CD4-positive, alpha-beta T cell treated with Interleukin-6 at 100 ng/mL for 8 hours (primary cell): ENCODE measurements at places on chromosomes 5 and 9.

- no peak for DNase-seq
Measured at GRCh38 chr9:101028346-101029314, at the start of gene PLPPR1. Gene PLPPR1 (plus strand): TSS chr9:101028727.

DNA sequence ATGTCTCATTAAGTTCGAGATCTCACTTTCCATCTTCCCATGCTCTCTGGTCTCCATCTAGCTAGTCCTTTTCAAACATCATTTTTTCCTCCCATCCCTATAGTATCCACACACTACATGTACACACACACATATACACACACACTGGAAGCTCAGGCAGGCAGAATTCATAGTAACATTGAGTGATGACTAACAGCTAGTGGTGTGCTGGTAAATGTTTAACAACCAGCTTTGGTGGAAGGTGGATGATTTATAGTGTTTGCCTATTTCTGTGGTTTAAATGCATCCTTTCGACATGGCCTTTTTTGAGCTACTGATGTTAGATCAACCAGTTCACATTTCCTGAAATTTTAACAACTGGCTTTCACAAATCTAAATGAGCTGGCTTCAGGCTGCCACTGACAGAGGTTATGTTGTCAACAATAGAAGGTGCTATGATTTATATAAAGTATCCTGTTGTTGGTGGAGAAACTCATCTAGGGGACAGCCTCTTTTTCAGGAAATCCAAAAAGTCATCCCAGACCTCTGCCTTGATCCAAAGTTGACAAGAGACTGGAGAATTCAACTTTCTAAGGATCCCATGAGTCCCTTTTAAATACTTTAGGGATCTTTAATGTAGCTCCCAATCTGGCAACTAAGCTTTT is 117.8 kb downstream of the CCDC192 start:
- no peak for DNase-seq

GRCh38 chr5:168974082-168974481 is 326.9 kb downstream of the SLIT3 start:
- no peak for DNase-seq

DNA sequence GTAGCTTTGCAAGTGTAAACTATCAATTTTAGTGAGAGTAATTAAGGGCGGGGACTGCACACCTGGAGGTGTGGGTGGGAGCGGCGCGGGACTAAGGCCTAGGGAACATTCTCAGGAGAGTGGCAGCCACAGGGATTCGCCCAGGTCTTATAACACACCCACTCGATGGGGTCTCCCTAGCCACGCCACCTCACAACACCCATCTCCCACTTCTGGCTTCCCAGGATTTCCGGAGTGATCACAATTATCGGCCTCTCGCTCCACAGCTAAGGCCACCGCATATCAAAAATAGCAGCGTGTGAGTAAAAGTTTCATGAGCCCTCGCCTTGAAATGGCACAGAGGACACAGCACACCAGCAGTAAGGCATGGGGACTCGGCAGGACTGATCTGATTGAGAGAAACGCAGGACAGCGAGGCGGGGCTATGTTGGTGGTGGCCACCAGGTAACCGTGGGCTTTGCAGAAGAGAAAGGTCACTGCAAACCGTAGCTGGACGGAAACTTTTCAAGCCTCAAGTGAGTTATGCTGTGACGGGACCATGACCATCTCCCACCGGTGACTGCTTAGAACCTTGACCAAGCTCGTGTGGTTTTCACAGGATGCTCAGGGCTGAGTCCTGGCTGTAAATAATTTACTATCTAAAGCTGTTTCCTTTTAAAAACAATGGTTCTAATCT is 1.1 kb upstream of the LPAR1 start:
- DNase-seq = no peak

DNA sequence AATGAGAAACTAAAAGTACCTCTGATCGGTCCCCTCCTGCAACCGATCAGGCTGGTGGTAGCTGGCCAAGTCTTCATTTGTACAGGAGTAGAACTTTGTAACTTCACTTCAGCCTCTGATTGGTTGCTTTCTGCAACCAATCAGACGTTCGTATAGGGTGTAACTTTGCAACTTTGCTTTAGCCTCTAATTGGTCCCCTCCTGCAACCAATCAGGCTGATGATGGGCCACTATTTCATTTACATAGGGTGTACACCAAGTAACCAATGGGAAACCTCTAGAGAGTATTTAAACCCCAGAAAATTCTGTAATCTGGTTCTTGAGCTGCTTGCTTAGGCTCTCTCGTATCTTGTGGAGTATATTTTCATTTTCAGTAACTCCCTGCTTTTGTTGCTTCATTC is 445.5 kb downstream of the MED10 start:
- DNase-seq = no peak

DNA sequence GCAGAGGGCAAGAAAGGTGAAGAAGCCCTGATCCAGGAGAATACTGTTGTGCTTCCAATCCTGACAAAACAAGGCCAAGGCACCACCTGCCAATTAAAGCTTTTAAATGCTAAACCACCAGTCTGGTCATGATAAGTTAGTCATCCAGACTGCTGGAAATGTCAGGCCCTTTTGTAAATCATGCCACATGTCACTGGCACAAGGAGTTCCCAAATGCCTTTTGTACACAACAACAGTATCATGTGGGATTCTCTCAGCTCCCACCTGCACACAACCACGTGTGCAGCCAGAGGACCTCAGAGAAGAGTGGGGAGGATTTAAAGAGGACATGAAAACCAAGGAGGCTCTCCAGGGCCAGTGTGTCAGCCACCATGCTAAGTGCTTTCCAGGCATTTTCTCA is 99.3 kb downstream of the CDK5RAP2 start:
- DNase-seq = no peak

- DNase-seq = peak; percentile 72
Measured at GRCh38 chr5:170273968-170274710, 23.4 kb downstream of the LCP2 start.

- DNase-seq = no peak
Measured at GRCh38 chr9:116506685-116507084, 180.4 kb upstream of the TRIM32 start.

GRCh38 chr9:131784748-131785501 is 45.0 kb upstream of the RAPGEF1 start:
- no peak for DNase-seq
